Aortic smooth muscle cell (primary cell): ENCODE measurements at places on chromosomes 7 and 10. TPM values are rescaled to one million over a fixed set of nuclear protein-coding genes. Genes with fewer than 3 reads are reported as not detected.

PKD2L1 gene
- total RNA-seq: not detected in 2 replicates

EPDR1 gene
- total RNA-seq: 51.2 and 99.0 TPM in 2 replicates

OLAH gene
- under 0.01 TPM in 1 of 2 replicates, not detected in the other for total RNA-seq

C10orf143 gene
- total RNA-seq: 0.92 and 0.93 TPM in 2 replicates

WEE2 gene
- total RNA-seq: not detected in 2 replicates

RNF148 gene
- total RNA-seq: 0.40 and 0.99 TPM in 2 replicates

SAMD9 gene
- total RNA-seq: 25.6 and 26.8 TPM in 2 replicates
